NCI-H1105 treated with DMSO at 0.1 percent for 48 hours (cell line): ENCODE measurements at places on chromosomes 2 and 18.

GRCh38 chr18:36511791-36512352 is 214.4 kb downstream of the FHOD3 start:
- DNase-seq = no peak

DNA sequence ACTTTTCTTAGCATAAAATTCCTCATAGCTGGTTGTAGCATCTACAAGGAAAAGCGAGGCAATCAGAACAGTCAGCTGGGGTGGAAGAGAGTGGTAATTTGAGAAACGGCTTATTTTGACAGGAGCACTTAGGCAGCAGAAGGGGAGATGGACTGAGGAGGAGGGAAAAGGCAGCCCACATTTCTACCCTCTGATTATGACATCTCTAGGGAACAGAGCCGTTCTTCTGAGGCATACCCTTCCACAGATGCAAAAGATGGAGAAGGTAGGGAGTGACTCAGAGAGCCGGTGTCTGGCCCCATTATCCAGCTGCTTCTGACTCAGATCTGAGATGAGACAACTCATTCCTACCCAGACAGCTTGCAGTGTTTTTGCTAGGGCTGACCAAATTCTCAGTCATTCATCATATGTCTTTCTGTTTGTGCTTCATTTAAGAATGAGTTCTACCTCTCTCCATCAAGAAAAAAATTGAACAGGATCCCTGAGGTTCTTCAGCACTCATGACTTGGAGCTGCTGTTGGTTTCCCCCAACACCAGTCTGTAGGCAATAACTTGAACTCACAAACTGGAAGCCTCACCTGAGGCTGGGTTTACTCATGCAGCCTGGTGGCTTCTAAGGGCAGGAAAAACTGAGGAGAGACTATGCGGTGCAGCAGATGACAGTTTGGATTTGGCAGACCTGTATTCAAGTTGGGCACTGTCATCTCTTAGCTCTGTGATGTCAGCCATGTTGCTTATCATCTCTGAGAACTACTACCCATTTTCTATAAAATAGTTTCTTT is 15.9 kb upstream of the SEC11C start:
- no peak for DNase-seq

DNA sequence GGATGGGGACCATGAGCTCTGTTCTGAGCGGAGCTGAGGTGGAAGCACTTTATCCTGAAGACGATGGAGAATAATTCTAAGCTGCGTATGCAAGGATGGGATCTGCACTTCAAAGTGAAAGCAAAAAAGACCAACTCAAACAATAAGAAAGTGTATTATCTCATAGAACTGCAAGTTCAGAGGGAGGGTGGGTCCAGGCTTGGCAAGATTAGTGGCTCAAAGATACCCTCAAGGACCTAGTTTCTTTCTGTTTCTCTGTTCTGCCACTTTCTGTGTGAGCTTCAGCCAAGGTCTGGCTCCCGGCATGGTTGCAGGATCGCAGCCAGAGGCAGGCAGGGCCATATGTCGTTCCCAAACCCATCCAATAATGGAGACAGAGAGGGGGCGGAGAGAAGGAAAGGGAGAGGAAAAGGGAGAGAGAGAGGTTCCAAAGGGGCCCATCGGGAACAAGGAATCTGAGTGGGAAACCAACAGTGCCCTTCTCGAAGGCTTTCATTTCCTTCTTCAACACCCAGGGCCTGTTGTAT is 169.2 kb upstream of the NCK2 start:
- no peak for DNase-seq

DNA sequence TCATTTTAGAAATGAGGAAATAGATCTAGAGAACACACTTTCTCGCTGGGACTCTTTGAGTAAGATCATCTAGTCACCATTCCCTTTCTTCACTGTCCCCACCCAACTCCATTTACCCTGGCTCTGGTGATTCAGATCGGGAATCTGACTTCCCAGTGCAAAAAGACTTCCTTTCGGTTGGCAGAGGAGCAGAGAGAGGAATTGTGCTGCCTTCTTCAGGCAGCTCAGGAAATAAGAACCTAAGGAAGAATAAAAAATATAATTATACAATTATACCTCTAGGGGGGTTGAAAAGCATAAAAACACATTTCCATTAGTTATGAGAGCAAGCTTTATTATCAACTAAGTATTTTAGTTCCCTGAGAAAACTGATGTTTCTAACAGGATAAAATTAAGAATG is 9.3 kb upstream of the MPP4 start:
- no peak for DNase-seq

DNA sequence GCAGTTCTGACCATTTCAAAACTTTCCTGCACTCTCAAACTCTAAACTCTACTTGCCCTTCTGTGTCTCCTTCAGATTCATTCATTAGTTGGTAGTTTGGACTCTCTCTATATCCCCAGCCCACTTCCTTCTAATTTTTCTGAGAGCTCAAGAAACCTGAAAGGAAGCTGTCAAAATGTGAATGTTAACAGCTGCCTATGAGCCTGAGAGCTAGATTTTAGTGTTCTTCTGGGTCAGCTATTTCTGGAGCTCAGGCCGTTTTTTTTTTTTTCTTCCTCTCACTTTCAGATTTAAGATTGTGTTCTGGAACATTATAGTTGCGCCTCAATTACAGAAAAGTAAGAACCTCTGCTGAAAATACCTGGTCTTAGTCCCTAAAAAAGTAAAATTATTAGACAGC is 73.1 kb downstream of the RTN4 start:
- no peak for DNase-seq

DNA sequence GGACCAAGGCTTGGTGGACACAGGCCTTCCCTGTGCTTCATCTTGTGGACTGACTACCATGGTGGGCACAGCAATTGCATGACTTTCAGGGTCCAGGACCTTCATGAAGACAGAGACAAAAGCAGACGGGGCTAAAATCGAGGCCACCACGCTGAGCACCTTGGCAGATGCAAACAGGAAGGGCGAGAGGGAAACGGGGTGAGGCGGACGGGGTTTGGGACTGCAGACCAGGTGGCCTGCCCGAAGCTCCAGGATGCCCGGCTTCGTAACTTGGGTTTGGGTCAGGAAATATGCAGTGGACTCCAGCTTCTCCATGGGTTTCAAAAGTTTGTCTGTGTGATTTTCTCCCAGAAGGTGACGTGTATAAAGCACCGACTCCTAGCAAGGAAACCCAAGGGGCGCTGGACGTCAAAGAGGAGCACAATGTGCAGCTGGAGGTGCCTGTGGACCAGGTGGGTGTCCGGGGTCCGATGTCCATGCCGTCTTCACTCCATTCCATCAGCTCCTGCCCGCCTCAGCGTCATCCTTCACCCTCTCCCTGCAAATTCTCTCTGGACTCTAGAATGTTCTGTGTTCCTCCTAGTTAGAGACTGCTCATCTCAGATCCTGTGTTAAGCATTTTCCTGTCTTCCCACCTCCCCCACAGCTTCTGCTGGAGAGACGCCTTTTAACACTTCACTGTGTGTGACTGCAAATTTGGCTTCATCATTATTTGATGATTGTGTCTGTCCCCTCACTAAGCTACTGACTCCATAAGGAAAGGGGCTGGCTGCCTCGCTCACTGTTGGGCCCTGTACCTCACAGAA is 65.8 kb downstream of the DCDC2C start:
- DNase-seq = no peak

GRCh38 chr2:56244911-56245530 is 61.2 kb downstream of the CCDC85A start:
- DNase-seq = no peak

DNA sequence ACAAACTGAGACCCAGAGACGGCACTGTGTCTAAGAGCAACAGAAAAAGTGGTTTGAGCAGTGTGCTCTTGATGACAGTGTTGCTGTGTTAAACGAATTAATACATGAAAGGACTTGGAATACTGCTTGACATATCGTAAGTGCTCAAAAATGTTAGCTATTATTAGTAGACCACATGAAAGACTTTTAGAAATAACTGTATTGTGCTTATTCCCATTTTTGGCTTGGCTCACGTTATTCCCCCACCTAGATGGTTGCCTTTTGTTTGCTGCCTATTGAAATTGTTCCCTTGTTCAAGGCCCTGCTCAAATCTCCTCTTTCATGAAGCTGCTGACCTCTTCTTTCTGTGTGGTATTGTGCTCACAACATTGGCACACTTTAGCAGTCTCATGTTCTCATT is 27.8 kb upstream of the C2orf74 start:
- no peak for DNase-seq

DNA sequence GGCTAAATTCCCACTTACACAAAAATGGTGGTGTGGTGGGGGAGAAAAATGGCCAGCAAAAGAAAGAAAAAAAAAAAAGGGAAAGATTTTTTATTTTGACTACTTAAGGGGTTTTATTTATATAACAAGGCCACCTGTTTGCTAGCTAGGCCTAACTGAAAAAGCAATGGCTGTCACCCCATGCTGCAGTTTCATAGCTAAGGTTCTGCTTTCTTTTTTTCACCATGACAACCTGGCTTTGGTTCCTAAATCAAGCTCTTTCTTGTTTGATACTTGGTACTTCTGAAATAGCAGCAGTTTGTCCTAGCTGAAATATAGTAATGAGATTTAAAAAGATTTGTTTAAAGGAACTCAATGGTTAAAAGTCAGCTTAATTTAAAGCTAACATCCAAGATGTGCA is 433.2 kb upstream of the MEX3C start:
- no peak for DNase-seq

DNA sequence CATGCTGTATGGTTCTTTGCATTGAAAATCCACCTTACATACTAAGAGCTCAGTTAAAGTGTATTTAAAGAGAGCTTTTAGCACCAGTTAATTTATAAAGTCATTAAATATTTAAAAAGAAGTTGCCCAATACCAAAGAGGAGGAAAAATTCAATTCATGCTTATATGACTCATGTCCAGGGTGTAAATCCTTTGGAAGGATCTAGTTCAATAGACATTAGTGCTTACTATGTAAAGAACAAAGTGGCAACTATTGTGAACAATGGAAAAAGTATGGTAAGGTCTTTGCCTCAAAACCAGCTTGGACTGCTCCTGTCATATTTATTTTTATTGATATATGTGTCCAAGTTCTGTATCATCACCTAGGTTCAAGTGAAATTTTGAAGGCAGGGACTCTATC is 90.5 kb downstream of the SCN9A start:
- no peak for DNase-seq

DNA sequence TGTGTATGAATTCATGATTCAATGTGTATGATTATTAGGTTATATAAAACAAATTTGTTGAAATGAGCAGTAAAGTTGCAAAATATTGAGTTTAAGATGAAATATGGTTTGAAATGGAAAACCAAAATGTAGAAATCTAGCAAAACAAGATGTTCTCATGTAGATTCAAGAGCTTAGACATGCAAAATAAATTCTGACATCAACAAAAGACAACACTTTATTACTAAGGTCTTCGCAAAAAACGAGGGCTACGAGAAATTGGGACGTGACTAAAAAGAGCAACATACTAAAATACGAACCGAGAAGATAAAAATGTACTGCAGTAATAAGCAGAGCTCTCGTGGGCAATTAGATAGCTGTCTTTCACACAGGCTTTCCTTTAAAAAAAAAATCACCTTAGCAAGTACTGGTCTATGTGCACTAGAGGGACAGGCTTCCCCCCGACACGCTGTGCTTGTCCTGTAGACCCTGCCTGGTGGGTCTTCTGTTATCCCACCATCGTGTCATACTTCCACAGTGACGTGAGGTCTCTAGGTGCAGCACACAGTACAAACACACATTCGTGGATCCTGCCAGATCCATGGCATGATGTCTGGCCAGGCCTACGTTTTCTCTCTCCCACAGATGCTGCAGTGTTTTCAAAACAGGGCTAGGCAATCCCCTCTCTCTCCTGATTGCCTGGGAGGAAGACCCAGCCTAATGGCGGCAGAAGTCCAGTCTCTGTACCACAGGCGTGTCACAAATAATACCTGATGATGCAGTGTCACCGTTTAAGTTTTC is 240.8 kb downstream of the TCF4 start:
- no peak for DNase-seq

GRCh38 chr2:238425979-238426567 is 654 bp upstream of the ASB1 start:
- DNase-seq = peak; percentile 36

DNA sequence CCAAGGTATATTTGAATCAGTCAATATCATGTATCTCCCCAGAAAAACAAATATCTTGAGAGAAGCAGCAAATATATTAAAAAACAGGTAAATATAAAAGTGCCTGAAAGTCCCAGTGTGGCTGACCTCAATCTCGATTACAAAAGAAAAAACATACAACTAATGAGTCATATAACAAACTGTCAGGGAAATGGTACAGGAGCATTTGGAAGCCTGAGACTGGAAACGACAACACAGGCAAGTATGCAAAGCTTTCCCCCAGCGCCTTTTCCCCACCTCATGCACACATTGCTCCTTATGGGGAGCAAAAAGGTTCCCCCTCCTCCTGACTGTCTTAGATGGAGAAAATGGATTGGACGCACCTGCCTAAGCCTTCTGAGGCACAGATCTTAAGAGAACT is 230.7 kb downstream of the TMX3 start:
- DNase-seq = no peak

GRCh38 chr2:30655660-30656059 is 151.6 kb downstream of the CAPN13 start:
- DNase-seq = no peak

GRCh38 chr2:197804049-197804757 is at the start of gene PLCL1:
TSS of gene PLCL1 (plus strand) at chr2:197804593.
- DNase-seq = peak; percentile 89

DNA sequence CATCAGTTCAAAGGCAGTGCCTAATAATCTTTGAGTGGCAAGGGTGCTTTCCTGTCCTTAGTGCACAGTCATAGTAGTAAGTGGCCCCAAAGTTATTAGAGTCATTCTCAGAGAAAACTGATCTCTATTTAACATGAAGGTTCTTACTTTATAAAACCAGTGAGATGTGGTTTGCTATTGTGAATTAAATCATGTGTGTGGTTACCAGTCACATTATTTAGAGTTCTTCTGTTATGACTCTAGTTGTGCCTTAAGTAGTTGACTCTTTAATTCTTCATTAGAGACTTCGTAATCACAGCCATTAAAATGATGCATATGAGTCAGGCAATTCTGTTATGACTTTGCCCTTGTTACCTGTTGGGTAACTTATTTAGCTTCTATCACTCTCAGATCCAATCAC is 1392.9 kb upstream of the ACVR2A start:
- no peak for DNase-seq

DNA sequence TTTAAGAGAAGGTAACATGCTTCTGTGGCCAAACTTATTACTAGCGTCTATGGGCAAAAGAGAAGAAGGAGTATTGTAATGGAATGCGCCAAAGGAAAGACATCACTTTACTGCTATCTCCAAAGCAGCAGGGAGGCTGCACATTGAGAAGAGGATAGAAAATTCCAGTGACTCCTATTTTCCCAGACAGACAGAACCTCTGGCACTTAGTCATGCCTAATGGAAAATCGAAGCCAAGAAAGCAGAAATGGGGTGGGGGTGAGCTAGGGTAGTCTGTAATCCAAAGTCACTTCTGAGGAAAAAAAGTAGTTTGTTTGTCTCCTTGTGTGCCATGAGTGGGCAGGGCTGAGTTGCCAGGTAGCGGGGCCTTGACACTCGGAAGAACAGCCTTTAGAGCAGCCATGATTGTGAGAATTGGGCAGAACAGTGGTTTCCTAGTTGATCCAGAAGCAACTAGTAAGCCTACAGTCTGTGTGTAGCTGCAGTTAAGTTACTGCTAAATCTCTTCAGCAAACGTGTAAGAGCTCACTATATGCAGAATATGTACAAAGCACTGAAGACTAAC is 79.4 kb upstream of the FOSL2 start:
- no peak for DNase-seq
